Ammon's horn (tissue), 1 donor: ENCODE measurements at places on chromosomes 5 and 9.
A peak's percentile ranks its signal among the peaks of the same experiment; 100 is the strongest.

DNA sequence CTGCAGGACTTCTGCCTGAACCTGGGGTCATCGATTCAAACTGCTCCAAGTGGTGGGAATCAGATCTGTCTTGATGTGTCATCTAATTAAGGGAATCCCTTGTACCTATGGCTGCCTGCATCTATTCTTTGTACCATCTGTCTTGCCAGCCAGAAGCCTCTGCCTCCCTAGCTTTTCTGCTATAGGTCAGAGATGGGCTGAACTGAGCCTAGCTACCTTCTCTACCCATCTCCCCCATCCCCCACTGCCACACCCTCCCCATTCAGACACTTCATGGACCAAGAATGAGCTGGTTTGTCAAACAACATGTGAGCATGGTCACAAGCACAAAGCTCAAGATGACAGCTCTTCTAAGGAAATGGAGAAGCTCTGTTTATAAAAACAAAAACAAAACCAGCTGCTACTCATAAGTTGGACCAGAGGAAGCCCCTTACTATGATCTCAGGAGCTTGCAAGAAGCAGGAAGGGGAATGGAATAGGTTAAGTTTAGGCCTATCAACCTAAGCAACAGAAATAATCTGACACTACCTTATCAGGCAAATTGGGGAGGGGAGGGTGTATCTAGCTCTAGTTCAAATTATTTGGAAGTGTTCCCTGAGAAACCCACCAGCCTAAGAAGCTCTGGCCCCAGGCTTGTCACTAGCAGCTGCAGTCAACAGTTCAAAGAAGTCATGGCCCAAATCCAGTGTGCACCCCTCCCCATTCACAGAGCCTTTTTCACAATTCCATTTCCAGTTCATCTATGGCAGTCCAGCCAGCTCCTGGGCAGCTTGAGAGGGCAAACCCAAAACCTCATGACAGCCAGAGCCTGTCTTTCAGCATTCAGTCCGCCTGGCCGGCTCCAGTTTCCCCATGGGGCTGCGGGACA lies 29.9 kb downstream of the SKP1 start:
- peak; percentile 35 for DNase-seq

DNA sequence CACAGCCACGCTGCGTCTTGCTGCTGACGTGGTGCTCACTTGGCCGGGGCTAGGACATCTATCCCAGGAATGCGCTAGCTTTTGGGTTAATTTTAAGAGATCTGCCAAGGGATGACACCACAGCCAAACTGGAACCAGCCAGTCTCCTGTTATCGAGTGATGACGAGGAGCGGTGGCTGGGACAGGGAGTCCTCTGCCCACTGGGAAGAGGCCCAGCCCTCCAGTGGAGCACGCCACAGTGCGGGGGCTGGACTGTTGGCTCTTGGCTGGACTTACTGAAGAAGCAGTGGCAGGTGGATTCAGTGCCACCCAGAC lies 55.1 kb upstream of the PHYKPL start:
- no peak for DNase-seq

DNA sequence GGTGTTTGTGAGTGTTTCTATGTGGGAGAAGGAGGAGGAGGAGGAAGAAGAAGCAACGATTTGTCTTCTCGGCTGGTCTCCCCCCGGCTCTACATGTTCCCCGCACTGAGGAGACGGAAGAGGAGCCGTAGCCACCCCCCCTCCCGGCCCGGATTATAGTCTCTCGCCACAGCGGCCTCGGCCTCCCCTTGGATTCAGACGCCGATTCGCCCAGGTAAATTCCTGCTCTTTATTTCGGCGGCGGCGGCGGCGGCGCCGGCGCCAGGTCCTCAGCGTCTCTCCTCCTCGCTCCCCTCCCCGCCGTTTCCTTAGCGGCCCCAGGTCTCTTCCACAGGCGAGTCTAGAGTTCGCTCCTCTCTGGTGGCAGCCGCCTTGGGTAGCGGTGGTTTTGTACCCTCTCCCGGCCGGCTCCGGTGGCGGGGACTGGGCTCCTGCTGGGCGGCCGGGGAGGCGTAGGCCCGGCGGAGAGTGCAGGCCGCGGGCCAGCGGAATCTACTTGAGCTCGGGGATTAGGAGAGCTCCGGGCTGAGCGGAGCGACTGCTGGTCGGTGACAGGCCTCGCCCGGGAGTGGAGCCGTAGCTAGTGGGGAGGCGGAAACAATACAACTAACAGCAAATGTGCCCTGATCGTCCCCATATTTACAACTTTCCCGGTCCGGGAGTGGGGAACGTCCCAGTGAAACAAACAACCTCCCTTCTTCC lies 547 bp downstream of the NIPBL start:
- peak; percentile 77 for DNase-seq

DNA sequence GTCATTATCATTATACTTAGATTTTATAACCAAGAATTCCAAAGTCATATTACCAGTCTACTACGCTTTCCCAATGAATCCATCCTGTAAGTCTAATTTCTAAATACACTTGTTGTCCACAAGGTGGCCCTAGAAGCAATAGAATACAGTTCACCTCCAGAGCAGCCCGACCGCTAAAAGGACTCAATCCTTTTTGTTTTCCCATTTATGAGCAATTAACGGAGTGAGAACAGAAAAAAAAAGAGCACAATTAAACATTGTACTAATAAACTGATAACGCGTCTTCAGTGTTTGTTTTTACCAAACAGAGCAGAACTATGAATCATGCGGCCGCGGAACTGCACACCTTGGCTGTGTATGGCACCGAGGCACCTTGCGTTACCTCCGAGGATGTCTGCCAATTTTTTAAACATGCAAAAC lies 160.7 kb upstream of the DAPK1 start:
- DNase-seq: peak; percentile 90

DNA sequence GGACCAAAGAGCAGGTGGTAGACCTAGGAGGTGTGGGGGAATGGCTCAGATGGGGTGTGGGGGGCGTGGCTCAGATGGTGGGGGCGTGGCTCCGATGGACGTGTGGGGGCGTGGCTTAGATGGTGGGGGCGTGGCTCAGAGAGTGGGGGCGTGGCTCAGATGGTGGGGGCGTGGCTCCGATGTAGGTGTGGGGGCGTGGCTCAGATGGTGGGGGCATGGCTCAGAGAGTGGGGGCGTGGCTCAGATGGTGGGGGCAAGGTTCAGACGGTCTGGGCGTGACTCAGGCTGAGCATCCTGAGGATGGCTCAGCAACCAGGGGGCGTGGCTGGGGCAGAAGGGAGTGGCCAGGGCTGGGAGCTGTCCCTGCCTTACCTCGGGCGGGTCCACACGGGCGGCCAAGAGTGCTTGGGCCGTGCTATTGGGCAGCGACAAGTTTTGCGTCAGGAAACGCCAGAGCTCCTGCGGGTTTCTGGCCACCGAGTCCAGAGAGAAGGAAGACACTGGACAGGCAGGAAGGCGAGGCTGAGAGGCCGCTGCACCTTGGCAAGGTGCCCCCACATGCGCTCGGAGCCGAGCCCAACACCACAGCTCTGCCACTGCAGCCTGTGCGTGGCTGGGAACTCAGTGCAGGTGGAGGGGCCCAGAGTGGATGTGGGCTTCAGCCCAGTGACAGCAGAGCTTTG lies 5.9 kb downstream of the ABCA2 start:
- DNase-seq: peak; percentile 96

DNA sequence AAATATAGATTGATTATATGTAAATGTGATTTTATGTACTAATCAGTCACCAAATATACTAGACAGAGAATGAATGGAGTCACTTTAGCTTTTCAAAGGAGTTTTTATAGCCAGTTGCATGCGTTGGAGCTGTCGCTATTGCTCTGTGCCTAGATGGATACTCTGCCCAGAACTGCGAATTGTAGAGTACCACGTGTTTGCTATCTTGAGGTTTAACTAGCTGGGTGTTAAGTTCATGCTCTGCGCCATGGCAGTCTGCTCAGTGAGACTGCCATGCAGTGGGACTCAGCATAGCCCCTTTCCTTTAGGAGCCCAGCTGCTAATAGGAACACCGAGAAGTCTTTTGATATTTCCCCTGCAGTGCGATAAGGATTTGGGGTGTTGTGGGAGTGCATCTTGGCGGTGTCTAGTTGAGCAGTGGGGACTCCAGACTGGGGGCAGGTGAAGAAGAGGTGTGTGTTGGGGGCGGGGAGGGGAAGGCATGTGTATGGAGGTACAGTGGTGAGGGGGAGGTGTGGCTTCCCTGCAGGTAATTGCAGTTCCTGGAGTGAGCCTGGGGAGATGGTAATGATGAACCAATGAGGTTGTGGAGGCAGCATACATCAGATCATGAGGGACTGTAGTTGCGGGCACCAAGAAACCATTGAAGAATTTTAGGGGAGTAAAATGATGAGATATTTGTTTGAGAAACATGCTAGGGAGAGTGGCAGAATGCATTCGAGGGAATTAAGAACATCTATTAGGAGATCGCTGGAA lies 118.9 kb downstream of the TRIO start:
- DNase-seq: no peak

- no peak for DNase-seq
These were observed 412.2 kb upstream of the CDH9 start for GRCh38 chr5:27450607-27451006.

GRCh38 chr5:148147415-148147814 lies 20.9 kb upstream of the SPINK14 start:
- no peak for DNase-seq

DNA sequence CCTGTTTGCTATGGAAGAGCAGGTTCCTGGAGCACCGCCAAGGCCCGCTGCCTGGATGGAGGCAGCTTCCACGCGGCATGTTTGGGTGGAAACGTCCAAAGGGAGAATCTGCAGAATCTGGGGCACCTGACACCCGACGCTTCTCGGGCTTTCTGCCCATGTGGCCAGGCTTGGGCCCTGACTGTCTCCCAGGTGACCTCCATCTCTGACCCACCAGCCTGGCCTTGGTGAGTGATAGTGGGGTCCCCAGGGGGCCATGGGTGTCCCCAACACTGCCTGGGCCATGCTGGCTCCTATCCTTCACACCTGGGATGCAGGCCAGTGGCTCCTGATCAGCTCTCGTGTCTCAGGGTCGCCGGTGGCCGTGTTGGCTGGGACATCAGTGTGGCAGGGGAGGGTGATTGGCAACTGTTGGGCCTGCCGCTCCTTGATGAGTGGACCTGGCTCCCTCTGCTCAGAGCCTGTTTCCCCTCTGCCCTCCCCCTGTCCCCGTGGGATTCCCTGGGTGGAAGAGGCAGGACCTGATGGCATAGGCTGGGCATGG lies 34.0 kb downstream of the GLT6D1 start:
- DNase-seq: peak; percentile 37

DNA sequence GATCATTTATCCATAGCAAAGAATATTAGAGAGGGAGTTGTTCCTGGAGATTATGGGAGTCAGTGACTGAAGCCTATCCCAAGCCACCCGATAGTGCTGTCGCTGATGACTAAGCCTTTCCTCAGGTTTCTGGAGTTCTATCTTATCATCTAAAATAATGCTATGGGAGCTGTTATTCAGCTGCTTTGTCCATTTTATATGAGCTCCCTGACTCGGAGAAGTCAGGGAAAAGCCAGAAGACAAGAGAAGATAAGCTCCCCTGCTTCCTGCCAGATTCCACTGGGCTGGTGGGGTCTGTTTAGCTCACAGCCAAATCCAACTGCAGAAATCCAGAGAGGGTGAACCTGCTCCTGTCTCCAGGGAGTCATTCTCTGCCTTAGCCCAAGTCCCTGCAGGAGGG lies 148.2 kb downstream of the DROSHA start:
- no peak for DNase-seq

DNA sequence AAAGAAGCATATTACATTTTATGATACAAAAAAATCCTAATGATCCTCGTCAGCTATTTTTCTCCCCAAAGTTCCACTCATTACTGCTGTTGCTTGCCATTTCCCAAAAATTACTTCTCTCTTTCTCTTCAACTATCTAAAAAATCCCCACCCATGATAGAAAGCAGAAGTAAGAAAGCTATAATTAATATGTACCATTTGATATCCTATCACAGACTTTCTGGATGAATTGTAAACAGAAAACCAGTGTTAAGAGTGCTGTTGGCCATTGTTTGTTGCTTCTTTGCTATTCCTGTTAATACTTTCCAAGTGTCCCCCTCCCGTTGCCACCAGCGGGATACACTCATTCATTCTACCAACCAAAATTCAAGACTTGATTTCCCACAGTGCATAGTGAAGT lies 136.3 kb upstream of the SMARCA2 start:
- DNase-seq: no peak

- DNase-seq: no peak
These were observed 154.3 kb downstream of the NFIB start for GRCh38 chr9:14159440-14160216.

GRCh38 chr5:171312129-171312974 lies 3.3 kb downstream of the TLX3 start:
- DNase-seq: no peak

DNA sequence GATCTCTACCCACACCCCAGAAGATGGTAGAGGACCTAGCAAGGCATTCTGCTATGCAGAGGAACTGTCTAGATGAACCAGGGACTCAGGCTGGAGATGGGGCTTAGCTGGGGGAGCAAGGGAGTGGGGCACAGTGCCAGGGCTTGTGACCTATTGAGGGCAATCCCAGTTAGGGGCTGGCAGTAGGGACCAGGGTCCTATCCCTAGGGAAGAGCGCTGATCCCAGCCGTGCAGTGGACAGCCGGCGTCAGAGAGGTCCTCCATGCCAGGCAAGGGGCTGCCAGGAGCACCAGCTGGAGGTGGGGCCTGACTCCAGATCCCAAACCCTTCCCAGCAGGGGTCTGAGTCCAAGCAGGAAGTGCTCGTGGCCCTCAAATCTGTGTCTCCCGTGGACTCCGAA lies 52.7 kb upstream of the NEURL1B start:
- no peak for DNase-seq

DNA sequence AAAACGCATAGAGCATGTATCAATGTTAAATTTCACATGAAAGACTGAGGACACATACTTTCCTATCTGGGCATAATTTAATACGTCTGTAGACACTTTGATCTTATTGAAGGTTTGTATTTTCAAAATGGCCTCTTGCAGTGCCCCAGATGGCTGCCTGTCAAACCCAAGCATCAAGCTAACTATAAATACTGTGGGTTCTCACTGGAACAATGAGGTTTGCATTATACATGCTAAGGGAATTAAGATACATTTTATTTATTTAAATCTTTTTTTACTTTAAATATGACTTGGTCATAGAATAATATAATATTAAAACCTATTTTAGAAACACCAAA lies 702.9 kb upstream of the GRAMD2B start:
- no peak for DNase-seq

- DNase-seq: no peak
These were observed 50.5 kb downstream of the PDE4D start for GRCh38 chr5:59842999-59843398.

DNA sequence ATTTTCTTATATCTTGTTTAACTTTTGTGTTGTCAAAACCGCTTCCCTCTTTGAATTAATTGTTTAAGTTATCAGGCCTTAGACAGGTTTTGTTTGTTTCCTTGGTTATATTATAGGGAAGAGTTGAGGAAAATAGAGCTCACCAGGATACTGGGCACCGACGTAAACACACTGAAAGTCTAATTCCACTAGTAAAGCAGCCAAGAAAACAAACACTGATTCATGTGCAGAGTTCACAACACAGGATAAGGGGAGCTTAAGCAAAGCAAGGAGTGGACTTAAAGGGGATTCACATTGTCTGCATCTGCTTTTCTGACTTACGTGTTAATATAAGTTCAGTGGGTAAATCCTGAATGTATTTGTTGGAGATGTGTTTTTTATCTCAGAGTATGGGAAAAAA lies 139.0 kb upstream of the CDH6 start:
- DNase-seq: no peak

GRCh38 chr9:12826924-12827565 lies 52.2 kb downstream of the LURAP1L start:
- no peak for DNase-seq

GRCh38 chr5:132414634-132415378 lies 45.3 kb downstream of the SLC22A5 start:
- no peak for DNase-seq

- no peak for DNase-seq
These were observed 10.3 kb downstream of the SLC28A3 start for GRCh38 chr9:84330246-84330645.
